Activated T-helper 1 cell treated with anti-CD3 and anti-CD28 coated beads, Interleukin-12 subunit alpha, Interleukin-12 subunit beta, Interleukin-2, Interleukin-4 antibody, amounts not matched to agents 30 ng/mL and 10 ng/mL and 1 ng/mL, durations not matched to agents 14 hours and 24 hours and 36 hours (primary cell): ENCODE measurements at places on chromosomes 16 and 17.

DNA sequence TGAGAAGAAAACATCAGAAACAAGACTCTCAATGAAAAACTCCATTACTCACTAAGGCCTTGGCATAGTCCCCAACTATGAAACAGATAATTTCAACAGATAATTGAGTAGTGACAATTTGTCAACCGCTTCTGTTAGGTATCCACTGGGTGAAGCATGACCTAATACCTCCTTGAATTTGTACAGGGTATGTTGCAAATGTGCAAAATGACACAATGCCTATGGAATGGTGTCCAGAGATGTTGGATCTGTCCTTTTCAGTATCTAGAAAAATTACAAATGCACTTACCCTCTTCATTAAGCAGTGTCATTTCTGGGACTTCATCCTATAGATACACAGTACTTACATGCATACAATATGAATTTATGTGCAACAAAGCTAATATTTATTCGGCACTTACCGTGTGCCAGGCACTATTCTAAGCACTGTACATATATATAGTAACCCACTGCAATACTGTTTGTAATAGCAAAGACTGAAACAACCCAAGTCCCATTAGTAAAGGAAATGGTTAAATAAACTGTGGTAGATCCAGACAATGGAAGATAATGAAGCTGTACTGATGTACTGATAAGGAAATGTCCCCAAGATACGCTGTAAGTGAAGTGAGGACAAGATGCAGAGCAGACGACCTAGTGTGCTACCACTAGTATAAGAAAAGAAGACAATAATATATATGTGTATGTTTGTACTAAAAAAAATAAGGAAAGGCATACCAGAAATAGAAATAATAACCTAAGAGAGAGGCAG, 21.4 kb upstream of the SLC6A4 start:
- DNase-seq, result no peak

GRCh38 chr16:47204736-47205504, 61.2 kb upstream of the NETO2 start:
- DNase-seq, result no peak

GRCh38 chr16:67183-67791, 5.1 kb downstream of the RHBDF1 start:
- no peak for DNase-seq

- no peak for DNase-seq
Measured at GRCh38 chr17:57810721-57811637, 38.9 kb downstream of the MRPS23 start.

- no peak for DNase-seq
Measured at GRCh38 chr17:4393806-4394205, 27.3 kb upstream of the UBE2G1 start.

DNA sequence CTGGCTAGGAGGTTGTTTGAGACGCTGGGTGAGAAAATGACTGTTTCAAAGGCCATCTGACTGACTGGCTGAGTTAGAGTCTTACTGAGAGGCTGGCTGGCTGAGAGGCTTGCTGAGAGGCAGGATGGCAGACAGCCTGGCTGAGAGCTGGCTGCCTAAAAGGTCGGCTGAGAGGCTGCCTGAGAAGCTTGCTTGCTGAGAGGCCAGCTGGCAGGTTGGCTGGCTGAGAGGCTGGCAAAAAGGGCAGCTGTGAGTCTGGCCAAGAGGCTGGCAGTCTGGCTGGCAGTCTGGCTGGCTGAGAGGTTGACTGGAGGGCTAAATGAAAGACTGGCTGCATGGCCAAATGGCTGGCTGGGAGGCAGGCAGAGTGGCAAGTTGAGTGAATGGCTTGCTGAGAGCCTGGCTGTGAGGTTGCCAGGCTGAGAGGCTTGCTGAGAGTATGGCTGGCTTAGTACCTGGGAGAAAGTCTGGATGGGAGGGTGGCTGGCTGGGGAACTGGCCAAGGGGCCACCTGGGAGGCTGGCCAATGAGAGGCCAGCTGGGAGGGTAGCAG, 35.3 kb upstream of the ACSM2B start:
- no peak for DNase-seq

DNA sequence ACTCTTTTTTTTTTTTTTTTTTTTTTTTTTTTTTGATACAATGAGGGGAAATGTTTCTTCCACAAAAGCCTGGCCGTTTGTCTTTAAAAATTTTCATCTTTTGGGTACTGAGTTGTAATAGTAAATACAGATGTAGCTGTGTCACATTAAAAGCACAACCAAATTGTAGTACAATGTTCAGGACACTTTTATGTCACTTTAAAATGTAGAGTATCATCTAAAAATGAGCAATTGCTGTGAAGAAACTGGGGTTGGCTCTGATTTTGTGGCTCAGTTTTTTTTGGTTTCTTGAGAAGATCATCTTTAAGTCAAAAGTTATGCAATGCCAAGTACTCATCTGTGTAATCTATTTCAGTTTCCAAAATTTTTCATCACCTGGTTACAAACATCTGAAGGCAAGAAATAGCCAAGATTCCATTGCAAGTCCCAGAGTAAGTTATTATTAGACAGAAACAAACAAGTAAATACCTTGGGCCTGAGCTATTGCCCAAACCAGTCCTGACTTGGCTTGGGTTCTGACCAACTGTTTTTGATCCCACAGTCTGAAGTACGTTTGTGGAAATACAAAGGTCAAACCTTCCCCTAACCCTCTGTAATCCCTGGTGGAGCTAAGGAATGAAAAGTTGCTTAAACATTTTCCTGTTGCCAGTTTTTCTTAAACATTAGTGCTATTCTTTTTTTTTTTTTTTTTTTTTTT, 717.2 kb downstream of the WWOX start:
- no peak for DNase-seq

- no peak for DNase-seq
Measured at GRCh38 chr16:1870365-1871082, 1.4 kb downstream of the MEIOB start.

DNA sequence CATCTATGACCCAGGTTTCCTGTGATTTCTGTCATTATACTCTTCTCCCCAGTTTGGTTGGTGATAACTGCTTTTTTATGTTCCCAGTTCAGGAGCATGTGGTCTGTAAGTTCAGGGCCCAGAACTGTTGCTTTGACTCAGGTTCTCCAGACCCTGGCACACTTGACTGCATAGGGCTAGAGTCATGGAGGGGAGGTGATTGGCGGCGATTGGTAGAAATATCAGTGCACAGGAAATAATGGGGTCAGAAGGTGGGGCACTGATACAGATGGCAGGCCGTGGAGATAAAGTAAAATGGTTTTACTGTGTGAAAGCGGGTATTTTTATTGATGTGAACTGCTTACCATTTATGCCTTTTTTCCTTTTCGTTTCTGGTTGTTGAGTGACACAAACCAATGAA, 28.7 kb downstream of the TAC4 start:
- DNase-seq, result no peak

- no peak for DNase-seq
Measured at GRCh38 chr17:40558890-40559563, 6.2 kb downstream of the CCR7 start.

DNA sequence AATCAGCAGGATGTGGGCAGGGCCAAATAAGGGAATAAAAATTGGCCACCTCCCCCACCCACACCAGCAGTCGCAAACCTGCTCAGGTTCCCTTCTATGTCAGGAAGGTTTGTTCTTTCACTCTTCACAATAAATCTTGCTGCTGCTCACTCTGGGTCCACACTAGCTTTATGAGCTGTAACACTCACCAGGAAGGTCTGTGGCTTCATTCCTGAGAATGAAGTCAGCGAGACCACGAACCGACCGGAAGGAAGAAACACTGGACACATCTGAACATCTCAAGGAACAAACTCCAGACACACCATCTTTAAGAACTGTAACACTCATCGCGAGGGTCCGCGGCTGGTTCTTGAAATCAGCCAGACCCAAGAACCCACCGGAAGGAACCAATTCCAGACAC, 115.5 kb upstream of the TBX2 start:
- no peak for DNase-seq

GRCh38 chr17:81427173-81428120, 32.2 kb downstream of the BAHCC1 start:
- DNase-seq, result no peak

DNA sequence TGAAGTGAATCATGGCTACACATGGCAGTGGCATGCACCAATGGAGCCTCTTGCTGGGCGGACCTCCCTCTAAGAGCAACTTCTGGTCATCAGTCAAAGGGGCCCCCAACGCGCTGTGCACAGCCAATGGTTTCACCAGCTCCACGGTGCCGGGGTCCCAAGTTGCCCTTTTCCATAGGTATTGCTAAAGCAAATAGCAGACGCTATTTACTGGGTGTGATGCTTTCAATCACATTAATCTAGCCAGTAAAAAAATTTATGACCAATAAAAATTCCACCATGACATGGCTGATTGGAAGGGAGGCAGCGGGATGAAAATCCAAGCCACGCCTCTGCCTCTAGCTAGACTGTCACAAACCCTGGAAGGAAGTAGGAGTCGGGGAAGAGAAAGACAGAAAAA, 680.3 kb upstream of the SOX9 start:
- DNase-seq, result no peak

DNA sequence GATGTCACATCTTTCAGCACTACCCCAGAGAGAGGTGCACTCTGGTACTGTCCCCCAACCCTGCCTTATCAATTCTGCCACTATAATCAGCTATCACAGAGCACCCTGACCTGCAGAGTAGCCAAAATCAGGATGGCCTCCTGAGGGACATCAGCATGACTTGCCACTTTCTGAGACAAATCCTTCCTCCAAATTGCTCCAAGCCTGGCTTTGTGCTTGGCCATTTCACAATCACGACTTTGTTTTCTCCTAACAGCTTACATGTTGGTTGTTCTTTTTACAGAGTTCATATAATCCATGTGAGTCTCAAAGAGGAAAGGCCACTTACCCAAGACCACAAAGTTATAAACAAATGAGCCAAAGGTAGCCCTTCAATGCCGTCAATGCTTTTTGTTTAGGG, 449.0 kb upstream of the CDH5 start:
- no peak for DNase-seq

DNA sequence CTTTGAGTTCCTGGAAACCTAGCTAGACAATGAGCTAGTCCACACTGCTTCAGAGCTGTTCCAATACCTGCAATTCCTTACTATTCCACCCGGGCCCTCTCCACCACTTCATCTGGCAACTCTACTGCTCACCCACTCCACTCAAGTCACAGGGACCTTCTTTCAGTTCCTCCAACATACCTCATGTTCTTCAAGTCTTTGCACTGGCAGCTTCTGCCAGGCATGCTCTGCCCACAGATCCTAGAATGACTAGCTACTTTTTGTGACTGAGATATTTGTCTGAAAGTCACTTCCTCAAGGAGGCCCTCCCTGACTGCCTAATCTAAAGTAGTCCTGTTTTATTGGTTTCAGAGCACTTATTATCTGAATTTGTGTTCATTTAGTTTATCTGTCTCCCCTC, 86.4 kb downstream of the TEX14 start:
- DNase-seq, result no peak

- DNase-seq, result peak; percentile 61
Measured at GRCh38 chr17:35537601-35538141, at the start of gene SLFN12L. Gene SLFN12L, minus strand, starts transcription at chr17:35537678. Its CDS starts 15,314 bp downstream, at chr17:35522364.

GRCh38 chr16:84919708-84920107, 91.6 kb downstream of the ZDHHC7 start:
- DNase-seq, result no peak

- DNase-seq, result no peak
Measured at GRCh38 chr17:64260886-64261285, 2.2 kb downstream of the TEX2 start.

- DNase-seq, result no peak
Measured at GRCh38 chr17:69282002-69282401, 44.9 kb downstream of the ABCA5 start.

DNA sequence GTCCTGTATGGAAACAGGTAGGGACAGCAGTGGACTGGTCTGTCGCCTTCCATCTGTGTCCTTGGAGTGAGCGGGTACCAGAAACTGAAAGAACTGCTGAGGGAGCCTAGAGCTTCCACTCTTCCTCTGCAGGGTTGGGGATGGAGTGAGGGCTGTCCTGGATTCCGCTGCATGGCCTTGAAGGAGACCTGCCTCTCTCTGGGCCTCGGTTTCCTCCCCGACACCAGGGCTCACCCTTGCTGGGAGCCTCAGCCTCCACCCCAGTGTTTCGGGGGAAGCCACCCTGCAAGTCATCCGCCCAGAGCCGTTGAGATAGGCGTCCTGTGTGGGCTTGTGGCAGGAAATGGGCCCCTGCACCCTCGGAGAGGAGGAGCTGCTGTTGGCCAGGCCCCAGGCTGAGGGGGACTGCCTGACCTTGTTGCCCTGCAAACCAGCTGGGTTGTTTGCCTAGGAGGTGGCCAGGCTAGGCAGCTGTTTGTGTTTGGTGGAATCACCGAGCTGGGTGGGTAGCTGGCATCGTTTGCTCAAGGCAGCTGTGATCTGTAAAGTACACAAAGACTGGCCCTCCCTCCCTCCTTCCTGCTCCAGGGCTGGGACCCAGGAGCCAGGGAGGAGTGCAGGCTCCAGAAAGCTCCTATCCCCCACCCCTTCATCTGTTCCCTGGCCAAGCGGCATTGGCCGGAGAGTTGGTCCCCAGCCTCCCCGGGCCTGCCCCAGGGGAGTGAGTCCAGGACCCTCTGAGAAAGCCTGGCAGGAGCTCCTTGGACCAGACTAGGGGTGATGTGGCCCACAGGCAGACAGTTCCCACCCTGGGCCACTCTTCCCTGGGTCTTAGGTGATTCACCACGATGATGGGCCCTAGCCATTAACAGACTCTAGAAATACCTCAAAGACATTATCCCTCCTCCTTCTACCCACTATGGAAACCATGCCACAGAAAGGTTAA, 1.3 kb downstream of the RAB37 start:
- peak; percentile 77 for DNase-seq

GRCh38 chr16:23941025-23941424, 105.2 kb downstream of the PRKCB start:
- no peak for DNase-seq

DNA sequence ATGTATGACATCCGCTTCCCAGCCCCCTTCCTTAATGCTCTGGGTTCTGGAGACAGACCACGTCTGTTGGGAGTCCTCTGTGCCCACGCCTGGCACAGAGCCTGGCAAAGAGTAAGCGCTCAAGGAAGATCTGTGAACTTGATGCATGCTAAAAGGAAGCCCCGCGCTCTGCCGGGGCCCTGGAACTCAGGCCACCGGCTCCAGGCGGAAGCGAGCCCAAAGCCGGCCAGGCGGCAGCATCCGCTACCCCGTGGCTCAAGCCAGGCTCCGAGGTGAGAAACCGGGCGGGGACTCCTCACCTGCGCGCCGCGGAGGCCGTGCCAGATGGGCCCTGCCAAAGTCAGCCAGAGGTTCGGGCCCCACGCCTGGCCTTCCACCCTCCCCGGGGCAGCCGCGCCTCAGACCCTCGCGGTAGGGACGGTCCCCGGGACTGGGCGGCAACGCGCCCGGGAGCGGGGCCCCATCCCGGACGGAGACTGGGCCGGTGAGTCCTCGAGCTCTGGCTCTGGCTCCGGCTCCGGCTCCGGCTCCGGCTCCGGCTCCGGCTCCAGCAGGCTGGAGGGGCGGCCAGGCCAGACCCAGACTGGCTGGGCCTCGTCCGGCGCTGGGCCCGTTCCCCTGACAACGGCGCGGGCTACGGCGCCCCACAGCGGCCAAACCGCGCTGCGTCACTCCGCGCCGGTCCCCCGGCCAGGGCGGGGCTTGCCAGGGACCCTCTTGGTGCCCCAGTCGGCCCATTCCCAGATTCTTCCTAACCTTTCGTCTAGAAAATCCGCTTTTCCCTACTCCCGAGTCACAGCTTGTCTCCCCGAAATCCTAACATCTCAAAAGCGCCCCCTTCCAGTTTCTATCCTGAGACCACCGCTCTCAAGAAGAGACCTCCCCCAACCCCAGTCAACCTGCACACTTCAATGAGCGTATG, at the start of gene ZDHHC1:
ZDHHC1 (minus strand) TSS at position 606 of the 922 bp plus-strand sequence. CDS start 8,702 bp downstream, outside the sequence.
- peak; percentile 34 for DNase-seq
